ENCODE measurements at places on chromosomes 2 and 18.
A peak's percentile ranks its signal among the peaks of the same experiment; 100 is the strongest.

GRCh38 chr2:209472871-209473270, 49.0 kb downstream of the MAP2 start:
- DNase-seq: no peak

GRCh38 chr2:176395273-176395854, 126.1 kb downstream of the MTX2 start:
- DNase-seq: no peak

DNA sequence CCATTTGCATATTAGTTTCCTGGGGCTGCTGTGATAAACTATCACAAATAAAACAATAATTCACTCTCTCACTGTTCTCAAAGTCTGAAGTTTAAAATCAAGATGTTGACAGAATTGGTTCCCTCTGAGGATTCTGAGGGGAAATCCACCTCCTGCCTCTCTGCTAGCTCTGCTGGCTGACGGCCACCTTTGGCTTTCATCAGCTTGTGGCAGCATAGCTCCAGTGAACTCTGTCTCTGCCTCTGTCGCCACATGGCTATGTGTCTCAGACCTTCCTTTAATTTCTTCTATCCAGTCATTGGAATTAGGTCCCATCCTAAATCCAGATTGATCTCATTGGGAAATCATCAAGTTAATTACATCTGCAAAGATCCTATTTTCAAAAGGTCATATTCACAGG, 38.9 kb upstream of the TRIM43 start:
- no peak for DNase-seq

DNA sequence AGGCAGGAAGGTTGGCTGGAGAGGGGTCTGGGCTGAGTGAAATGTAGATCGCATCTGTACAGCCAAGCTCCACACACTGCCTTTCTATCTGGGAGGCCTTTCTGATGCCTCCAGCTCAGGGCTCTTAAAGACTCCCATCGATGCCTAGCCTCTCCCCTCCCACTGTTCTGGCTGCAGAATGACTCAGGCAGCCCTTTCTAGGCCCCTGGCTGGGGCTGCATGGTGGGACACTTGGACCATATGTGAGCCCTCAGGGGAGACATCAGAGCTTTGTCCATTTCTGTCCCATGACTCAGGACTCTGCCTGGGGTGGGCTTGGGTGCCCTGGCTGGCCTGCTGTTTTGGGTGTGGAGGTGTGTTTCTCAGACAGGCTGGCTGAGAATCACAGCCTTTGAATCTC, 101.3 kb downstream of the CELF4 start:
- DNase-seq: no peak

- no peak for DNase-seq
Observed at GRCh38 chr2:174322746-174323145, 12.0 kb upstream of the SP9 start.

- no peak for DNase-seq
Observed at GRCh38 chr2:133360882-133361281, 207.4 kb downstream of the NCKAP5 start.

DNA sequence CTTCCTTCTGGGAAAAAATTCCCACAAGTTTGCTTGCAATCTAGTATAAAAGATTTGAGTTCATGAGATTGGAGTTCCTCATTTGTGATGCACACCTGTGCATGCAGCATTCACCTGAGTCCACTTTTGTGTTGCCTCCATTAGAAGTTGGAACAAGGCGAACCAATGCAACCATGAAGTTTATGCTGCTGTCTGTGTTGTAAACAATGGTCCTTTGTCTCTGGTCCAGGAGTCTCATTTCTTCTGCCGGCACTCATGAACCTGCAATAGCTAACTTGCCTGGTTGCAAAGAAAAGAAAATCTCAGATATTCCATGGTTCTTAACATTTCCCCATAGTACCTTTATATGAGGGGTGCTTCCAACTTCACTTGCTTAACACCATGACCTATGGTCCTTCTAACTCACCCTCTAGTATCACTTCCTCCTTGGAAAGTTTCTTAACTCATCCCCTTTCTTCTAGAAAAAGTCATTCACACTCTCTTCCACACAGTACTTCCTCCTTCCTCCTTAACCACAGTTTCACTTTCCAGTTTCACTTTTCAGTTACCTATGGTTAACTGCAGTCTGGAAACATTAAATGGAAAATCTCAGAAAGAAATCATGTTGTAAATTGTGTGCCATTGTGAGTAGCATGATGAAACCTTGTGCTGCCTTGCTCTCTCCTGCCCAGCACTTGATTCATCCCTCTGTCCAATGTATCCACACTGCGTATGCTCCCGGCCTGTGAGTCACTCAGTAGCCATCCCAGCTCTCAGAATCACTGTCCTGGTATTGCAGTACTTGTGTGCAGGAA, 128.8 kb upstream of the TRIB2 start:
- DNase-seq: no peak

DNA sequence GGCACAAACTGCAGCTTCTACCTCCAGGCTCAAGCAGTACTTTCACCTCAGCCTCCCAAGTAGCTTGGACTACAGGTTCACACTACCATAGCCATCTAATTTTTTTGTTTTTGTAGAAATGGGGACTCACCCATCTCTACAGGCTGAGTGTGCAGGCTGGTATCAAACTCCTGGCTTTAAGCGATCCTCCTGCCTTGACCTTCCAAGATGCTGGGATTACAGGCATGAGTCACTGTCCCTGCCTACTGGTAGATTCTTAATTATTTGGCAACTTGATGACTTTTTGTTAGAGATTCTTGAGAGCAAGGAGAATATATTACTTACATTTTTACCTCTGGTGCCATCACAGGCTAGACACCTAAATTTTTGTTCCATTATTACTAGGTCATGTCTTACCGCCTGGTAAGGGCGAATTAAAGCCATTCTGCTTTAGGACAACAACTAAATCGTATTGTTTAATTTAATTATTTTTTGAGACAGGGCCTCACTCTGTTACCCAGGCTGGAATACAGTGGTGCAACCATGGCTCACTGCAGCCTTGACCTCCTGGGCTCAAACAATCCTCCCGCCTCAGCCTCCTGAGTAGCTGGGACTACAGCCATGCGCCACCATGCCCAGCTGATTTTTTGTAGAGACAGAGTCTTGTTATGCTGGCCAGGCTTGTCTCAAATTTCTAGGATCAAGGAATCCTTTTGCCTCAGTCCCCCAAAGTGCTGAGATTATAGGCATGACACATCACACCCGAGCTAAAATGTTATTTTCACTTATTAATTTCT, 15.7 kb downstream of the DYNC1I2 start:
- no peak for DNase-seq

DNA sequence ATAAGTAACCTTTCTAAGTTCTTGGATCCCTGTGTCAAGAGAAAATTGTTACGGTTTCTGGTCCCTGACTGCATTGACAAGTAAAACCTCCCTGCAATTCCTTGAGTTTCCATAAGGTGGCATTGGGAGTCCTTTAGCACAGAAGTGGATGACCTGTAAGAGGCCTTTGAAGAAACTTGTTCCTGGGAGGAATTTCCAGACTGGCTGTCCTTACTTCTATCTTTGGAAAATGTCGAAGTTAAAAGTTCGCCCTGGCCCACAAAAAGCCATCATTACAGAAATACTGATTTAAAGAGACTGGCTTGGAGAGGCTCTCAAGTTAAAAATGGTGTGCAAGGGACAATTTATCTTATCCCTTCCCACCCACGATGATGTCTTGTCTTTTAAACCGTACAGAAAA, 218.4 kb downstream of the CDH20 start:
- DNase-seq: peak; percentile 6

GRCh38 chr2:171862501-171862900, 31.5 kb downstream of the SLC25A12 start:
- DNase-seq: no peak

- DNase-seq: no peak
Observed at GRCh38 chr2:151762694-151763093, 28.4 kb upstream of the NEB start.

GRCh38 chr2:237695201-237695780, 67.9 kb downstream of the LRRFIP1 start:
- peak; percentile 22 for DNase-seq

DNA sequence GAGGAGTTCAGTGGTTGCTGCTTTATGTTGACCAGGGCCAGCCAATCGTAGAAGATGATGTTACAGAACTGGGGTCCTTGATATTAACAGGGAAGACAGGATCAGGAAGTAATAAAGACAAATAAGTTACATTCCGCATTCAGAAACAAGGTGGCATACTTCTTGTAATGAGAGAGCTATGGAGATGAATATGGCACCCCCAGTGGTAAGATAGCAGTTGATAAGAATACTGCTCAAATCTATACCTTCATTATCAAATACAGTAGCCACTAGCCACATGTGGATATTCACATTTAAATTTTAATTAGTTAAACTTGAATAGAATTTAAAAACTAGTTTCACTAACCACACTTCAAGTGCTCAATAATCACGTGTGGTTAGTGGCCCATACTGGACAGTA, 290.4 kb upstream of the RBMS1 start:
- no peak for DNase-seq

DNA sequence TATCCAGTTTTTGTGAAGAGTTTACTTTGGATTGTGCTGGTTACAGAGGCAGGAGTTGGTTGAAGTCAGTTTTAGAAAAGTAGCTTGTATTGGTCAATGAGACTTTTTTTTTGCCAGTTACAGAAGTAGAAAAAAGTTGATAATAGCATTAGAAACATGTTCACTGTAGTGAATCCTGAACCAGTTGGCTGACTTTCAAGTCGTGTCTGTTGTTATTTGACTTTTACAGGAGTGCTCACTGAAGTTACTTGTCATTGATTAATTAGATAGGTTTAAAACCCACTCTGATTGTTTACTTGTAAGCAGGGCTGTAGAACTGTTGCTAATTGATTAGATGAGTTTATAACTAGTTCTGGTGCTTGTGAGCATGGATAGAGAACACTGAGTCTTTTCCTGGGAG, 312.0 kb upstream of the VWC2L start:
- no peak for DNase-seq

DNA sequence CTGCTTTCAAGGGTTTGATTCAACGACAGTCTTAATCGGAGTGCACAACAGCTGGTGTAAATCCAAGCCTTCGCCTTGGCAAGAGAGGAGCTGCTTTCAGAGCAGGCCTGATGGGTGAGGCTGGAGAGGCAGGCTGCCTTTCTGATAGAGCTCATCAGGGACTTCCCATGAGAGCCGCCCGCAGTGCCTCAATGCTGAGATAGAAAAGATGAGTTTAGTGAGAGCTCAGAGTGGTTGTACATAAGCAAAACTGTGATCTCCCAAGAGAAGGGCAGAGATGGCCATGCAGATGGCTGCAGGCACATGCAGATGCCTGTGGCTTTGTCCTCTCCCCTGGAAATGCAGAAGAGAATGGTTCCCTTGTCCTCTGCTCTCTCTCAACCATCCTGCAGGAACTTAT, 122.1 kb downstream of the ARL4C start:
- DNase-seq: no peak

DNA sequence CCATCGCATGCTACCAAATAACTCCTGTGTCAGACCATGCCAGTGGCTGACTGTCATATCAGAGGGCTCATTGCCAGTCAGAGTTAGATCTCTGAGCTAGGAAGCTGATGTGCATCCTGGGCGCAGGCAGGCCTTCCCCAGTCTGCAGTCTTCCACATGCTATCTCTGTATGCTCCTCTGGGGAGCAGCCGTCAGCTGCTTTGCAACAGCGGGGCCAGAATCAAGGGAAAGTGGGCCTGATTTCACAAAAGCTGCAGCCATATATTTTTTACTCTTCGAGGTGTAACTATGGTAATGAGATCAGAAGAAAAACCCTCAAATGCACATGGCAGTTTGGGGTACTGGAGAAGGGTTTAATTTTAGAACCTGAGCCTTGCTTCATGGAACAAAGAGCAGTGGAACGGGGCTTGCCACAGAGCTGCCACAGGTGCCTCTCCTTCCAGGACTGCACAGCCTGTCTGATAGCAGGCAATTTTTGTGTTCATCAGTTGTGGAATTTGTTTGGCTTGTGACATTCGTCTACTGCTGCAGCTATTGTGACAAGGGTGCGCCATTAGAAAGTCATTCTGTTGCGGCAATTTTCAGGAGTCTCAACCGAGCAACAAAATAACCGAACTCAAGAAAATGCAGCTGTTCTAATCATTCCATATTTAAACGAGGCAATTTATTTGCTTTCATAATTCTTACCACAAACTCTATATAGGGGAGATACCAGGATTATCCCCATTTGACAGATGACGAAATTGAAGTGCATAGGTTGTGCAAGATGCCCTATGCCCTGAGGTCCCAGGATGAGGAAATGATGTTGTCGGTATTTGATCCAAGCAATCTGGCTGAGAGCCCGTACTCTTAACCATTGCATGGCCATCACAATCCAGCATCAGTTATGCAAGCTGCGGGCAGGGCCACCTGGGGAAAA, 109.6 kb upstream of the CYRIA start:
- DNase-seq: no peak

DNA sequence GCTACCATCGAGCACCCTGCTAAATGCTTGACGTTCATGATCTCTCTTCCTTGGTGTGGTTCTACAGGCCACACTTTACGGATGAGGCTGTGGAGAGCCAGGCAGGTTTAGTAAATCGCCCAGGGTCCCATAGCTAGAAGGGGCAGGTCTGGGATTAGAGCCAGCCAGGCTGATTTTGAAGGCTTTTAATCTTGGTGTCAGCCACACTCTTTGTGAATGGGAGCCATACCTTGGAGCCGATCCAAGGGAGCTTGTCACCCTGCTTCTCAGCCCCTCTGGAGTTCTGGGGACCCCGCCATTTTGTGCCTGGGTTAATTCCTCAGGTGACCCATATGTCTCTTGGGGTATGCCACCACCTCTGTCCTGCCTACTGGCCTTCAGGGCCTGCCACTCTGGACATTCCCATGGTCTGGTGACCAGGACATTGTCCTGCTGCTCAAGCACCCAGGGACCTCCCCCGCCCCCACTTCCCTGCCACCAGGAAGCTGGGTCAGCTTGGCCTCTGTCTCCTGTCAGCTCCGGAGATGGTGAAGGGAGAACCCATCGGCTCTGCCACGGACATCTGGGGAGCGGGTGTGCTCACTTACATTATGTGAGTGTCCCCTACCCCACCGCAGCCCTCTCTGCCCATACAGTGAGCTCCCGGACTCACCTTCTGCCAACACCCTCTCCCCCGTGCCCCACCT, 7.3 kb upstream of the GMPPA start:
- DNase-seq: no peak

DNA sequence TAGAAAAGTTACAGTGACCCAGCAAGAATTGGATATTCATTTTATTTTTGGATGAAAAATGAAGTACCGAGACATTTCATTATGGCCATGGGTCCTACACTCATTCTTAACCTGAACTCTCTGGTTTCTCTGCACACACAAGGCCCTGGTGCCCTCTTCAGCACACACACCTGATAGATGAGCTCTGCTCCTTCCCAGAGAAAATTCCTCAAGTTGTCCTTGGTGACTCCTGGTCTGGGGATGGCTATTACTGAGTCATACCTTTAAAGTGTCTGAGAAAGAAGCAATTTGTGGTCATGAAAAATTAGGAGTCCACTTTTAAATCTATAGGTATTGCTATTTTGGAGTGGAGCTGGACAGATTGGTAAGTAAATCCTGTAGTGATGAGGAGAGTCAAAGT, 311.5 kb downstream of the CDH2 start:
- DNase-seq: no peak

DNA sequence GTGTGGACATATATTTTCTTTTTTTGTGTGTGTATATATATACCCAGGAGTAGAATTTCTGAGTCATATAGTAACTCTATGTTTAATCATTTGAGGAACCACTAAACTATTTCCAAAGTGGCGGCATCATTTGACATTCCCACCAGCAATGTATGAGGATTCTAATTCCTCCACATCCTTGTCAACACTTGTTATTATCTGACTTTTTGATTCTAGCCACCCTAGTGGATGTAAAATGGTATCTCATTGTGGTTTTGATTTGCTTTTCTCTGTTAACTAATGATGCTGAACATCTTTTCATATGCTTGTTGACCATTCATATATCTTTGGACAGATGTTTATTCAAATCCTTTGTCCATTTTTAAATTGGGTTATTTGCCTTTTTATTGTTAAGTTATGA, 120.3 kb downstream of the TGFA start:
- DNase-seq: no peak

GRCh38 chr2:8447610-8448221, 234.1 kb upstream of the ID2 start:
- DNase-seq: no peak
